Stimulated activated CD8-positive, alpha-beta memory T cell treated with anti-CD3 and anti-CD28 coated beads, Interleukin-4, amount 100 ng/mL, for 1 hour (primary cell): ENCODE measurements at places on chromosomes 5 and 9.

GRCh38 chr9:33719581-33720374, 75.6 kb upstream of the PRSS3 start:
- DNase-seq, result no peak

GRCh38 chr9:33331377-33331891, 41.1 kb downstream of the NFX1 start:
- DNase-seq, result no peak

DNA sequence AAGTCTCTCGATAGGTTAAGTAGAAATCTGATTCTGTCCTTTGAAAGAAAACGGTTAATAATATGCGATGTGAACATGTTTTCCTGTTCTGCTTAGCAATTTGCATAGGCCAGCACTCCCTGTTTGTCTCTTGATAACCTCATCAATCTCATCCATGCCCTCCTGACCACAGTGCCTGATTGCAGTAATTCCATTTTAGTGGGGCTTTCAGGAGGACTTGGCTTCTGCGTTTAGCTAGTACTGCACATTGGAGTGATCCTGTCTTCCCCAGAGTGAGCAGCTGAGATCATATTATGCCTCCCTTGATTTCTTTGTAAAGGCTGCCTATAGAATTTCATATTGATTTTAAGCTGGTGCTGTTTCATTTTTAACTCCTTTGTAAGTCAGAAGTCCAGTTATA, 335.9 kb upstream of the ISL1 start:
- no peak for DNase-seq

GRCh38 chr5:38193015-38193581, 65.3 kb upstream of the EGFLAM start:
- DNase-seq, result no peak

DNA sequence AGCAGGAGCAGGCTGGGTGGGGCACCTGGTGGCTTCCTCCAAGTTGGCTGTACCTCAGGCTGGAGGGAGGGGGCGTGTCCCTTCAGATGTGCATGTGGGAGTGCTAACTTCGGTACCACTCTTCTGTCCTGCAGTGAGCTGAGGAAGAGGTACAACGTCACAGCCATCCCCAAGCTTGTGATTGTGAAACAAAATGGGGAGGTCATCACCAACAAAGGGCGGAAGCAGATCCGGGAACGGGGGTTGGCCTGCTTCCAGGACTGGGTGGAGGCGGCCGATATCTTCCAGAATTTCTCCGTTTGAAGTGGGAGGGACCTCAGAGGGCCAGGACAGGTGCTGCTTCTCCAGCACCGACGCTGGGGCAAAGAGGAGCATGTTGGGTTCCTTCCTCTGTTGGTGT, 9.3 kb downstream of the NXNL2 start:
- no peak for DNase-seq

DNA sequence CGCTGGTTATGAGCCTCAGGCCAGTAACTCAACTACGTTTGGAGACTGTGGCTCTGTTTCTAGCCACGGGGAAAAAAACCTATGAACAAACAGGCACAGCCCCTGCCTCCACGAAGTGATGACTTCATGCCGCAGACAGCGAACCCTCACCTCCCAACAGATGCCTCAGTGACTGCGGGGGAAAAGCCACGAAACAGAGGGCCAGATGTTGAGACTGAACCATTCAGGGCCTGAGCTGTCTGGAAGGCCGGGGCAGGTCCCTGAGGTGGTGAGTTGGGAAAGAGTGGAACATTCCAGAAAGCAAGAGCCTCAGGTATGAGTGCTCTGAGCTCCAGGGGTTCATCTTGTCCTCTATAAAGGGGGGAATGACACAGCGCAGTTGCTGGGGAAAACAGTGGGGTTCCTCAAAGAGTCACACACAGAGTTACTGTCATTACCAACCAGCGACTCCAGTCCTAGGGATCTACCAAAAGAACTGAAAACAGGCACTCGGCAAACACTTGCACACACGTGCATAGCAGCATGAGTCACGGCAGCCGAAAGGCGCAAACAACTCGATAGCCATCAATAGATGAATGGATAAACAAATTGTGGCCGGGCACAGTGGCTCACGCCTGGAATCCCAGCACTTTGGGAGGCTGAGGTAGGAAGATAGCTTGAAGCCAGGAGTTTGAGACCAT, 15.3 kb downstream of the PLPP7 start:
- no peak for DNase-seq

DNA sequence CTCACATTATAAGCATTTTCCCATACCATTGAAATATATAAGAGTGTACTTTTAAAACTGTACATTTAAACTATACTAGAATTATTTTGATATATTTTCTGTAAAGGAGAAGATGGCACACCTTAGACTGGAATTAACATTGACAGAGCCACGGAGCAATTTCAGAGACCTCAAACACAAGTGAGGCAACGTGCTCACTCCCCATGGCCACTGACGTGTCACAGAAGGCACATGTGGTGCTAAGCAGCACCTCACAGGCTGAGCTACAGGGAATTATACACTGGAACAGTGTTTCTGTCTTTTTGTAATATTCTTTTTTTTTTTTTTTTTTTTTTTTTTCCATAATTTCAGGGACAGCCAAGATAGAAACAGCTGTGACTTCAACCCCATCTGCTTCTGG, 66.5 kb downstream of the NUP214 start:
- DNase-seq, result no peak

DNA sequence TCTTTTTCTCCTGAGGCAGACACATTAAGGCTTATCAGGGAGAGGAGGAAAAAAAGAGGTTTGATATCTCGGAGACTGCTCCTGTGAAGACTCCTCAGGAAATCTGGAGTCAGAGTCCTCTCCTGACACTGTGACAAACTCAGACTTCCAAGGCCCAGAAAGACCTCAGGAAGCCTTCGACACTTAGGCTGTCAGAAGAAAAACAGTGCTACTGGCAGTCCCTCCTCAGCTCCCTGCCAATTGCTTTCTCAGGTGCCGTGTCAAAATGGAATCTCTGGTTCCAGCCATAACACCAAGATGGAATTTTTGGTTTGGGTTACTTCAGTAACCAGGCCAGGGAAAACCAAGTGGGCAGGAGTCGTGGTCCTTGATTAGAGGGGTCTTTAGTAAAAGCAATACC, 4.1 kb downstream of the STK10 start:
- no peak for DNase-seq

DNA sequence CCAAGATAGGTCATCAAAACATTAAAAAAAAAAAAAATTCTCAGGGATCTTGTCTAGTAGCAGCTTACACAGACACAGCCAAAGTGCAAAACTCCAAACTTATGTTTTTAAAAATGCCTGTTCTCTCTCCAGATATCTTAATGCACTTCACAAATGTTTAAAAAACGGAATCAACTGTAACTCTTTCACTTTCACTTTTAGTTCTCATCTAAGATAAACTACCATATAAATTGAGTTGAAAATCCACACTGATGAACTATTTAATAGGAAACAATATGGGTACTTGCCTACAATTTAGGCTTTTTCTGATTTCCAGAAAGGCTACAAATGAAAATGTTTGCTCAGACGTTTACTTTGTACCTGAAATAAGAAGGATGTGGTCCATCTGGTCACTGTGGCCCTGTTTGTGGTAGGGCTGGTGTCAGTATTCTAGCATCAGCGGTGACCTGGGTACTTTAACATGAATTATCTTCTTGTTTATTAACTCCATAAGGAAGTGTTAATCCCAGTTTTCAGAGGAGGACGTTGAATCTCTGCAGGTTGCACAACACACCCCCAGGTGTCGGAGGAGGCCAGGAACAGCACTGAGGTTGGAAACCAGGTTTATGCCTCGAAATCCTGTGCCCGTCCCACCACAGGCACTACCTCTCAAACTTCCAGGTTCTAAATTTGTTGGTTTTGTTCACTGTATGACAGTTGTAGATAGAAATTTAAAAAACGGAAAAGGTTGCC, 13.3 kb upstream of the LPCAT1 start:
- no peak for DNase-seq

DNA sequence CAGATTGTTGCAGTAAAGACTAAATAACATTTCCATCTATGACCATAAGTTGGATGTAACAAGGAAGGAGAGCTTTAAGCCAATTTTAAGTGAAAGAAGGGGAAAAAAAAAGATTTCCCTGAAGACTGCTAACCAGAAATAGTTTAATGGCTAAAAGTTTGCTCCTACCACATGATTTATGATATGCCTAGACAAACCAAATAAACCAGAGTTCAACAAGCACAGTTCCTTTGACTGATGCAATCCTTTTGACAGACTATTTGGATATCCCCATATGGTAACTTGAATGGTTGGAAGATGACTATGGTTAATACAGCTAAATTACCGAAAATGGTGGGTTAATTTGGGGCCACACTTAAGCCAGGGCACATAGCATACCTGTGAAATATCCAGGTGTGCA, 338.5 kb downstream of the CETN3 start:
- DNase-seq, result no peak

- DNase-seq, result no peak
Measured at GRCh38 chr5:15889001-15889400, 290.6 kb downstream of the MARCHF11 start.

DNA sequence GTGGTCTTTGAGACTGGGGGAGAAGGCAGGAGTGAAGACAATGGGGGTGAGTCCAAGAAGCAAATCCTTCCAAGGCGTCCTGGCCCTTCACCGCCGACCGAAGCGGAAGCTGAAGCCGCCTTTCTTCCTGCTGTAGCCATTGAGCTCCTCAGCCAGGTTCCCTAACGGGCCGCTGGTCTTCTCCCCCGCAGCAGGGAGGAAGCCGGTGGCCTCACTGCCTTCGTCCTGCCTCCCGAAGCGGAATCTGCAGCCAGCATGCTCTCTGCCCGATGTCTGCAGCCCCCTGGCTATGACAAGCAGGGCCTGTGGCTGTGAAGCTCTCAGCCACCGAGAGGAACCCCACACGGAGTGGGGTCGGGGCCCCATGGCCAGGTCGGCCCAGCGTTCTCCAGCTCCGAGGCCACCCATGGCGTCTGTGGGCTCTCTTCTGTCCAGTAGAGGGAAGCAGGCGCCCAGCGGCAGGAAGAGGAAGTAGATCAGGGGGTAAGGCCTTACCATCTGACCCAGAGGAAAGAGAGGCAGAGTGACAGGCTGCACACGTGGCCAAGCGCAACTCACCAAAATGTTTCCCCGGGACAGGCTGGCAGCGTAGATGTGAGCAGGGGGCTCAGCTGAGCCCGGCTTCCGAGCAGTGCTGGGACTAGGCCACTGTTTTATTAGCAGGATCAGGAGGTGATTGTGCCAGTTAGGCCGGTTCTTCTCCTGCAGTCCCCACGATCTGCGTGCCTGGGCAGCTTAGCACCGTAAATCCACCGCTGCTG, 3.1 kb downstream of the QRFP start:
- no peak for DNase-seq

- DNase-seq, result no peak
Measured at GRCh38 chr5:178117923-178118701, 4.8 kb downstream of the N4BP3 start.

GRCh38 chr5:146475190-146475780, 28.2 kb downstream of the TCERG1 start:
- DNase-seq, result no peak

- no peak for DNase-seq
Measured at GRCh38 chr5:144198386-144198785, 27.7 kb downstream of the KCTD16 start.

GRCh38 chr5:82422751-82423181, 144.6 kb upstream of the RPS23 start:
- DNase-seq, result no peak

DNA sequence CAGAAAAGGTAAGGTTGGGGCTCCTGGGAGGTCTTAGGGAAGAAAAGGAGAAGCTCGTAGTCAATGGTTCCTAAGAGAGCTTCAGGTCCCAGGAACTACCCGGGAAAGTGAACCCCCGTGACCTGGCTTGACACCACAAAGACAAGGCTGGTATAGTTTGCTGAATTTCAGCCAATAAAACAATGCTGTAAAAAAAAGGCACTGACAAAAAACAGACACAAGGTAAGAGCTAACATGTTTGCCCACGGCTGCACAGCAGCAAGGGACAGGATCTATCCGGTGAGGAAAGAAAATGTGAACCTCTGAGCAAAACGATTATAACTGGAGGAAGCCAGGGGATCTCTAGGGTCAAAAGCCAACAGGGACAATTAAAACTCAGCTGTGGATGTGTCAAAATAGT, 17.1 kb downstream of the SLIT3 start:
- DNase-seq, result no peak

DNA sequence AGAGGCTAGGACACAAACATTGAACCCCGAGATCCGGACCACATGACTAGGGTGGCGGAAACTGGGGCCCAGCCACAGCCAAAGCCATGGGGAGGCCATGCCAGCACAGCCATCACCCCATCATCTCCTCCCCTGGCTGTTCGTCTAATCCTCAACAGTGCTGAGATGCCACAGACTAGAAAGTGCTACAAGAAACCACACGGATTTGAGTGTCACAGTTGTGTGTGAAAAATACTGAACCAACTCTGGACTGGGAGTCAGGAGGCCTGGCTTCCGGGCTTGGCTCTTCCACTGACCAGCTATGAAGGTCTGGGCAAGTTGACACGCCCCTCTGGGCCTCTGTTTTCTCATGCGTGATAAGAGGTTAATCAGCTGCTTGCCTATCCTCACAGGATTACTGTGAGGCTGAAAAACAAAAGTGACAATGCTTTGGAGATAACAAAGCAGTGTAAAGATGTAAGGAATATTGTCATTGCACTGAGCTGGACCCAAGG, 38.8 kb upstream of the SHB start:
- no peak for DNase-seq

GRCh38 chr5:78903861-78904260, 81.2 kb downstream of the ARSB start:
- no peak for DNase-seq
